Muscle of leg (tissue), 16 donors: ENCODE measurements at places on chromosomes 4 and X. TPM values are rescaled to one million over a fixed set of nuclear protein-coding genes. Genes with fewer than 3 reads are reported as not detected.

DNA sequence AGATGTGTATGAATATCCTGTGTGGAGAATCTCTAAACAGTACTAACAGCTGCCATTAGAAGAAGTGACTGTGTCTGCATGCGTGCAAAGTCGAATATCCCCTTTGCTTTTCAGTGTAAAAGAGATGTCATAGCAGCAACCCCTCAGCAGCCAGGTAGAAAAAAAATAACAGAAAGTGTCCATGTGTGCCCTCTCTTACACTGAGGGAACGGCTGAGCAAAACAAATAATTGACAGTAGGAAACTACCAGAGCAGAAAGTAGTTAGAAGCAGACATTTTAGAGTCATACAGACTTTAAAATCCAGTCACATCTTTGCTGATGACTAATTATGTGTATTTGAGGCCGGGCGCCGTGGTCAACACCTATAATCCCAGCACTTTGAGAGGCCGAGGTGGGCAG is 370.8 kb downstream of the GPM6A start:
- DNase-seq: no peak

GRCh38 chr4:159188646-159189045 is 85.8 kb downstream of the RAPGEF2 start:
- DNase-seq: no peak

GRCh38 chrX:154800478-154801210 is 4.6 kb downstream of the MPP1 start:
- DNase-seq: peak; percentile 22

Gene JADE1
- total RNA-seq: 21.1 TPM

GRCh38 chr4:2417765-2418649 is at the start of gene ZFYVE28:
TSS of gene ZFYVE28 (minus strand) at chr4:2418645. CDS start at chr4:2418323, 322 bp downstream.
- DNase-seq: no peak

GRCh38 chr4:185546335-185546734 is 11.0 kb upstream of the PDLIM3 start:
- no peak for DNase-seq

Gene RTL3
- 1.3 TPM for total RNA-seq

GRCh38 chr4:91837608-91838029 is 466.1 kb upstream of the GRID2 start:
- DNase-seq: no peak

Gene ARR3
- not detected for total RNA-seq

Gene PDZD4
- 1.6 TPM for total RNA-seq

DNA sequence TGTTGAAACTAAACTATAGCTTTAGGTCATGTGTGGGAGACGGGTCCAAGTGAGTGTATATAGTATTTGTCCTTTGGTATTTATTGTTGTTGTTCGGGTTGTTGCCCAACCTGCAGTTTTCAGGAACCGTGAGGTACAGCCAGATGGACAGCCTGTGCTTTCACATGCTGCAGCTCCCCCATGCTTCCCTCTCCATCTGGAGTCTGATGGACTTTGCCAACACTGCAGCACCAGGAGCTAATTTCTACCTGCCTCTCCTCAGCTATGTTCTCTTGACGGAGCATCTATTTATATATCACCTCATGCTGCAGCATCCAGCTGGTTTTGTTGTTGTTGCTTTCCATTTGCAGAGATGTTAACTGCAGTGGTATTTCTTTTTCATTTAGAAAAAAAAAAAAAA is 80.1 kb downstream of the TLL1 start:
- no peak for DNase-seq

DNA sequence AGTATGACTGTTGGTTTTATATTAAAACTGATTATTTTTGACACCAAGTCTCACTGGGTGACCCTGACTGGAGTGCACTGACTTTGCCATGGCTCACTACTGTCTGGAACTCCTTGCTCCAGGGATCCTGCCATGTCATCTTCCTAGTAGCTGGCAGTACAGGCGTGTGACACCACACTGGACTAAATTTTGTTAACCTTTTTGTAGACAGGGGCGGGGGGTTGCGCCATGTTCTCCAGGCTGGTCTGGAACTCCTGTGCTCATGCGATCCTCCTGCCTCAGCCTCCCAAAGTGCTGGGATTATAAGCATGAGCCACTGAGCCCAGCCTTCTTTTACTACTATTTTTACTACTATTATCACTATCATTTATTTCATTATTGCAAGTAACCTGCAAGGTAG is 8.9 kb downstream of the XAGE1A start:
- no peak for DNase-seq

- DNase-seq: no peak
Measured at GRCh38 chr4:41655177-41655576, 93.3 kb downstream of the PHOX2B start.

DNA sequence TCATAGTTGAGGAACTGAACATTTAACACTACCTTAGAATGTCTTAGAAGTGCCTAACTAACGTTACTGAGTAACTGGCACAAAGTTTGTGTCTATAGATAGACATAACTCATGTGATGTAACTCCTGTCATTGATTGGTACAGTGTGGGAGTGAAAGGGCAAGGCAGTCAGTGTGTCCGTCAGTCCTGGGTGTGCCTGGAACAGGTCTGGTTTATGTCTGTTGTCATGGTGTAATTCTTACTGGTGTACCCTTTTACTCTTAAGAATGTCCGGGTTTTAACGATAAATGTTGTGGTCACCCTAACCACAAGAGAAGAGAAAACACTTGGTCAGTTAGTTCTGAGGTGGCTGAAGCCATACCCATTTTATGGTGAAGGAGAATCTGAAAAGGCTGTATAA is 93.1 kb upstream of the ESX1 start:
- DNase-seq: no peak

DNA sequence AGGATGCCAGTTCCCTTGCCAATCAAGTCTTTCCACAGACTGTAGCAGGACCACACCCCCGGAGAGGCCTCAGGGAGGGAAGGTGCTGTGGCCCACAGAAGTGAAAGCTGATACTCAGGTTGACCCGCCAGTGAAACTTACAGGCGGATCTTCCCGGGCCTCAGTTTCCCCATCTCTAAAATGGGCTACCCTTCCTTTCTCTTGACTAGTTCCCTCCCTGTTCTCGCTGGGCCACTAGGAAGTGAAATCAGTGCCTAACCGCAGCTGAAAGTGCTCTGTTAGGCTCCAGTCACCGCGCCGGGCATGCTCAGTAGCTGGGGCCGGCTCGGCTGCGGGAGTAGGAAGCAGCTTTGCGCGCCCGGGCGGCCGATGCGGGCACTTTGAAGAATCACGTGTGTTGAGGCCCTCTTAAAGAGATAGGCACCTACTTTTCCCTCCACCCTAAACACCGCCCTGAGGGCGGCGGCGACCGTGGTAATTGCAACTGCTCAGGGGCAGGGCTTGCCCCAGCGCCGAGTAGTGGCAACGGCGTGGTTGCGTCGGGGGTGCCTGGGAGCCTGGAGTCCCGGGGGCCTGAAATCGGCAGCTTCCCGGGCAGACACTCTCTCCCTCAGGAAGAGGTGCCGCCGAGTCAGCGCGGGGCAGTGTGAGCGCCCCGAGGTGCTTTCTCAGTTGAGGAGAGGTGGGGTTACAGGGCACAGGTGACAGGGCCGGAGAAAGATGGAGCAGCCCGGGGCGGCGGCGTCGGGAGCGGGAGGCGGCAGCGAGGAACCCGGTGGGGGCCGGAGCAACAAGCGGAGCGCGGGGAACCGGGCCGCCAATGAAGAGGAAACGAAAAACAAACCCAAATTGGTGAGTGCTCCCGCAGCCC is at the start of gene DIAPH2:
Gene DIAPH2, plus strand, starts transcription at position 504 of the 871 bp plus-strand sequence.
- DNase-seq: peak; percentile 83

GRCh38 chr4:168057412-168057811 is 34.9 kb upstream of the ANXA10 start:
- no peak for DNase-seq

DNA sequence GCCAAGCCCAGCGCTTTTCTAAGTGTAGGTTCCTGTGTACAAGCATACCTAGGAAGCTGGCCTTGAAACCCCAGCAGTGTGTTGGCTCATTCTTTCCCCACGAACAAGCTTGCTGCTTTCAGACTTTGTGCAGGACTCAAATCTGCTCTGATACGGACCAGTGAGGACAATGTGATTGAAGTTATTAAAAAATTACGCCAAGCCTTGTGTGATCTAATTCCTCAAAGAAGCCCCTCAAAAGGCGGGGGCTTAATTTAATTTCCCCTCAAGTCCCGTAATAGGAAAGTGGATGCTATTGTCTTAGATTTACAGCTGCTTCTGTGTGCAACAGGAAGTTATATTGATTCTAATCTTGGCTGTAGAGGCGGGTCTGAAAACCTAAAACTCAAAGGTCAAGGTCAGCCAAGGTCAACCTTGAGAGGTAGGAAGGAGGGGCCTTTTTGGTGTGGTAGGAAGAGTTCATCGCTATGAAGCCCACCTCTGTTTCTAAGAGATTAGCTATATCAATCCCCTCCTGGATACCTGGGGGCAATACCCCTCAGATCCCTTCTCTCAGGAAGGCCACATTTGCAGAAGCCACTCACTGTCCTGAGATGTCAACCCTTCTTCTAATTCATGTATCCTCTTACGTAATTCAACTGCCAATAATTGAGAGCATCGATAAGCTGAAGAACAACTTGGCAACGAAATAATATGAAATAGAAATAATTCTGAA is 45.1 kb downstream of the TBC1D9 start:
- DNase-seq: no peak

- no peak for DNase-seq
Measured at GRCh38 chrX:118983513-118983912, 9.1 kb downstream of the LONRF3 start.

DNA sequence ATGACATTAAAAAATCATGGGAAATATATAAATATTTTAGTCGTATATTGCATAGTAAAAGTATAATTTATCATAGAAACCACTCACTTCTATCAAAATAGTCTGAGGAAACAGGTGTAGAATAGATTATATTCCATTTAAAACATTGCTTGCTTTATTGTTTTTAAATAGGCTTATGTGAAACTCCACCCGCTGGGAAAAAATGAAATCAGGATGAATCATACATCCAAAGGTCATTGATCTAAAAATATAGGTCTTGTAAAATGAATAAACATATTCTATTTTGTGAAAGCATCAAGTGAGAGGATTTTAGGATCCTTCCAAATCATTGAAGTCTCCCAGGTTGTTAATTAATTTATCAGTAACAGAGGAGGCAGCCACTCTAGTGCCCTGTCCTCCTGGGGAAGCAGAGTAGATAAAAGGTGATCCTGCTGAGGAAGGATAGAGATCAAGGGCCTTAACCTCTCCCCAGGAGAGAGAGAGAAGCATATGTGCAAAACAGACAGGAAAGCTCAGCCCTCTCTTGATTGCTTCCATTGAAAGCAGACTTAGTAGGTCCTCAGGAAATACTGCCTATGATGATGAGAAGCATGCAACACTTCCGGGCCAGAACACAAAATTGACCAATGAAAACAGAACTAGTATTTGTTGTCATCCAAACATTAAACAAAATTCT is 96.8 kb upstream of the MAP9 start:
- DNase-seq: peak; percentile 36

DNA sequence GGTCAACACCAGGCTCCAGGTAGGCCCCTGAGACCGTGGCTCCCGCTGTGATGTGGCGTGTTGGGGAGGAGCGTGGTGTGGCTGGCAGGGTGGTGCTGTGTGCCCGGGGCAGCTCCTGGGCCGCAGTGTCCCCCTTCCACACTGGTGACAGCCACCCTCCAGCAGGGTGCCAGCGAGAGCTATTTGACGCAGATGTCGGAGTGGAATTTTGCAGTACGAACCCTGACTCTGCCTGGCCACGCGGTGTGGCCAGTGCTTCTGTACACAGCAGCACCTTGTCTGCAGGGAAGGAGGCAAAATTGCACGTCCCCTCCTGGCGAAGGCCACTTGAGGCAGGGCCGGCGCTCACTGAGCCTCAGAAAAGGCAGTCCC is 53.2 kb downstream of the CPZ start:
- no peak for DNase-seq

GRCh38 chr4:118112117-118113046 is 78.1 kb downstream of the NDST3 start:
- DNase-seq: no peak

GRCh38 chr4:4439782-4440181 is 52.9 kb downstream of the NSG1 start:
- DNase-seq: no peak

Gene DRD5
- total RNA-seq: 0.09 TPM
